Osteocyte (in vitro differentiated cells): ENCODE measurements at places on chromosomes 2 and 18. TPM values are rescaled to one million over a fixed set of nuclear protein-coding genes. Genes with fewer than 3 reads are reported as not detected.

The NAT8 gene
- not detected in 2 replicates for total RNA-seq

The TRABD2A gene
- total RNA-seq, result 0.21 and 0.99 TPM in 2 replicates

The HRH4 gene
- total RNA-seq, result not detected in 2 replicates

DNA sequence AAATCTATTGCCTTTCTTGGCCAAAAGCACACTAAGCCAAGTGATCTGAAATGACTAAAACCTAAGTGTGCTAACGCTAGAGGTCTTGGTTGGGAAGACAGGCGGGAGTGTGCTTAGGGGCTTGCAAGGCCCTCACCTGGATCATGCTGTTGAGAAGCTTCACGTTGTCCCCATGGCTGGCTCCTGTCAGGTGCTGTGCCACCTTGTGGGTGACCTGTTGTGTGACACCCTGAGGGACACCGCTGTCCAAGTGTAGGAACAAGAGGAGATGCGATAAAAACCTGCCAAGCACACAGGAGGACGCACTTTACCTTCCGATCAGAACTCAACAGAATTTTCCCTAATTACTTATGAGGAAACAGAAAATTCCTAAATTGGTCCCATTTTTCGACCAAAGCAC lies 50.8 kb downstream of the EPG5 start:
- no peak for DNase-seq
- H3K4me3 ChIP-seq, result no peak overlapping the region
- H3K4me1 ChIP-seq, result peaks cover 14% of the 10 kb centered on the region
- no peak overlapping the region for H3K27ac ChIP-seq
- no peaks in the 10 kb centered on the region for H3K27me3 ChIP-seq
- H3K36me3 ChIP-seq, result peaks cover 65% of the 10 kb centered on the region

DNA sequence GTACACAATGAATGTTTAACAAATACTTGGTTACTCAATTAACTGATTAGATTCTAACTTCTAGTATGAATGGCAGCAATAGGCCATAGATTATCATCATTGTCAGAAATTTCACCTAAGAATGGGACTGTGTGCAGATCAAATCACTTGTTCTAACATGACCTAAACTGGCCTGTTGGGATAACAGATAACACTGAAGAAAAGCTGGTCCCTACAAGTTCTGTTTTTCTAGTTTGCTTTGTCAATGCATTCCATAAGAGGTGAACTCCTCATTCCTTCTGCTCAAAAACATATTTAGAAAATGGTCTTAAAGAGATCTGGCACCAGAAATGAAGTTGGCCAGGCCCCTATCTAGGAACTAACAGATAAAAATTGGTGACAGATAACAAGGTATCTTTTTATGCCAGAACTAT lies 175.4 kb downstream of the THADA start:
- peaks cover 49% of the 10 kb centered on the region for H3K4me1 ChIP-seq
- H3K27me3 ChIP-seq, result no peaks in the 10 kb centered on the region
- no peak overlapping the region for H3K27ac ChIP-seq
- H3K36me3 ChIP-seq, result no peaks in the 10 kb centered on the region

DNA sequence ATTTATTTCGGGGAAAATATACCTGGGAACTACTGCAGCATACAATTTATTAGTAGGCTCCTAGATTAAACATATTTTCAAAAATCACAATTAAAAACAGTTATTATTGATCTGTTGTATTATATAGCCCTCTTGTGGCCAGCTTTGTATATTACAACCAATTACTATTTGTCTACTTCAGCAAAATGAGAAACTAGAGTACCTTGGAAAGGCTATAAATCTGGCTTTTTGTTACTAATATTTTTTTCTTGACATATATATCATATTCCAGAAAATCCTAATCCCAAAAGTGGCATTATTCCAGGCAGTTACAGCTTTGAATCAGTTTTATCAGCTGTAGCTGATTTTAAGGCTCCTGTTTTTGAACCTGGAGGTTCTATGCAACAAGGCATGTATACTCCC lies 101.2 kb downstream of the UBR3 start:
- no peak overlapping the region for H3K27ac ChIP-seq
- no peaks in the 10 kb centered on the region for H3K27me3 ChIP-seq
- H3K36me3 ChIP-seq, result peaks cover 17% of the 10 kb centered on the region
- DNase-seq, result no peak
- no peak overlapping the region for H3K4me3 ChIP-seq

DNA sequence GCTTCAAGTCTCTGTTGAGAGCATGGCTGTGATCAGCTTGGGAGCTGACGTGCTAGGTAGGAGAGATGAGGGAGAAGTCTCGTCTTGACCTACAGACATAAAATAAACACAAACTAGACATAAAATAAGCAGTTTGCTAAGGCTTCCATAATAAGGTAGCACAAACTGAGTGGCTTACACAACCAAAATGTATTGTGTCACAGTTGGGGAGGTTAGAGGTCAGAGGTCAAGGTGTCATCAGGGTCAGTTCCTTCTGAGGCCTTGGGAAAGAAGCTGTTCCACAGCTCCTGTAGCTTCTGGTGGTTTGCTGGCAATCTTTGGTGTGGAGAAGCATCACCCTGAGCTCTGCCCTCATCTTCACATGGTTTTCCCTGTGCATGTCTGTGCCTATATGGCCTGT lies 20.2 kb downstream of the DAW1 start:
- no peak overlapping the region for H3K27ac ChIP-seq
- no peak overlapping the region for H3K4me3 ChIP-seq
- no peaks in the 10 kb centered on the region for H3K4me1 ChIP-seq
- H3K27me3 ChIP-seq, result peaks cover 6% of the 10 kb centered on the region
- no peaks in the 10 kb centered on the region for H3K36me3 ChIP-seq

The CNPPD1 gene
- 42.8 and 45.7 TPM in 2 replicates for total RNA-seq

The CHRNG gene
- not detected in 2 replicates for total RNA-seq
